ENCODE measurements at places on chromosomes 2 and 18. TPM values are rescaled to one million over a fixed set of nuclear protein-coding genes. Genes with fewer than 3 reads are reported as not detected.

The SCYGR4 gene
- not detected for total RNA-seq

The FAM136A gene
- total RNA-seq = 28.2 TPM

The ADD2 gene
- 435 TPM for total RNA-seq

The TLX2 gene
- not detected for total RNA-seq

The KCNJ3 gene
- 22.8 TPM for total RNA-seq

The OTOF gene
- 0.47 TPM for total RNA-seq

The CDH20 gene
- 7.3 TPM for total RNA-seq

The FAM237A gene
- not detected for total RNA-seq

The PELI1 gene
- 88.9 TPM for total RNA-seq

The CKAP2L gene
- 2.2 TPM for total RNA-seq

The PFN4 gene
- 0.47 TPM for total RNA-seq

The ZBTB7C gene
- total RNA-seq = 0.78 TPM

The TMEM17 gene
- 6.4 TPM for total RNA-seq

The PRKAG3 gene
- total RNA-seq = not detected

The CYBRD1 gene
- 12.3 TPM for total RNA-seq

The ZNF892 gene
- 31.7 TPM for total RNA-seq

The CCL20 gene
- total RNA-seq = not detected

The MRPL33 gene
- 39.1 TPM for total RNA-seq

The NYAP2 gene
- total RNA-seq = 7.8 TPM

The CFAP65 gene
- total RNA-seq = 0.16 TPM

The TRIM43 gene
- total RNA-seq = not detected

The KCNG2 gene
- total RNA-seq = 0.31 TPM

The TUBA3E gene
- not detected for total RNA-seq

The RUFY4 gene
- total RNA-seq = 0.78 TPM

The PDE1A gene
- 42.1 TPM for total RNA-seq

The MAB21L4 gene
- total RNA-seq = not detected

The CGREF1 gene
- 17.3 TPM for total RNA-seq

The PLEKHH2 gene
- total RNA-seq = 8.4 TPM

The SGPP2 gene
- total RNA-seq = 1.2 TPM

The SIGLEC15 gene
- total RNA-seq = not detected

Data from occipital lobe (tissue), 3 donors.